ENCODE measurements at places on chromosomes 11 and 22.

DNA sequence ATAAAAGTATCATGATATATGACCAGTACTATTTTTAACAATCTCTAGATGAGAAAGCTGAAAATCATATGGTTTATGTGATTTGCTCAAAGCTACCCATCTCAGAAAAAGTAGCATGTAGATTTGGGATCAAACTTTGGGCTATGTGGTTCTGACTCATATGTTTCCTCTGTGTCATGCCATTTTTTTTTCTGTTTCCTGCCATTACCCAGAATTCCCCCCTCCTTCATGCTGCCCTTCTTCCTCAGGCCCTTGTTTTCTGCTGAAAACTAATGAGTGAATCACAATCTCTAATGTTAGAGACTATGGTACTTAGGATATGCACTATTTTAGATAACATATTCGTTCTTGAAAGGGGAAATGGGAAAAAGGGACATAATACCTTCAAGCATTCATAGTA is 80.7 kb downstream of the JRKL start:
- DNase-seq = no peak

GRCh38 chr22:20001082-20001638 is 15.5 kb downstream of the ARVCF start:
- no peak for DNase-seq

GRCh38 chr11:113908098-113908497 is 3.5 kb downstream of the HTR3B start:
- no peak for DNase-seq

GRCh38 chr22:41690476-41690875 is 1.8 kb upstream of the SNU13 start:
- no peak for DNase-seq

- no peak for DNase-seq
Observed at GRCh38 chr11:12149672-12150225, 39.4 kb downstream of the MICAL2 start.

Data from stimulated activated CD4-positive, alpha-beta T cell treated with anti-CD3 and anti-CD28 coated beads, TNF-alpha, amount 100 ng/mL, for 4 hours (primary cell).